ENCODE measurements at places on chromosomes 7 and 10. TPM values are rescaled to one million over a fixed set of nuclear protein-coding genes. Genes with fewer than 3 reads are reported as not detected.

The HOXA1 gene
- total RNA-seq, result 4.0 TPM

The HECW1 gene
- 10.9 TPM for total RNA-seq

The ZNF239 gene
- 2.1 TPM for total RNA-seq

The GJD4 gene
- total RNA-seq, result not detected

The CDC14C gene
- not detected for total RNA-seq

The SRGN gene
- total RNA-seq, result 61.4 TPM

The KEL gene
- total RNA-seq, result not detected

The CH25H gene
- 0.09 TPM for total RNA-seq

The GNGT1 gene
- not detected for total RNA-seq

The CDHR1 gene
- 0.04 TPM for total RNA-seq

The PLEKHS1 gene
- total RNA-seq, result 0.07 TPM

The INA gene
- total RNA-seq, result 28.3 TPM

The ABCA13 gene
- total RNA-seq, result 0.05 TPM

The ELN gene
- total RNA-seq, result not detected

The HOXA4 gene
- total RNA-seq, result 2.3 TPM

The RBP3 gene
- total RNA-seq, result not detected

The ATG9B gene
- total RNA-seq, result 1.1 TPM

The AGR3 gene
- not detected for total RNA-seq

The JAKMIP3 gene
- 1.6 TPM for total RNA-seq

The UCMA gene
- not detected for total RNA-seq

The COL13A1 gene
- total RNA-seq, result 0.33 TPM

The NACAD gene
- total RNA-seq, result 0.29 TPM

The SAP25 gene
- 0.76 TPM for total RNA-seq

The NET1 gene
- 82.4 TPM for total RNA-seq

The HABP2 gene
- total RNA-seq, result 0.09 TPM

The LRIT2 gene
- not detected for total RNA-seq

The MMS19 gene
- total RNA-seq, result 43.4 TPM

The TMEM213 gene
- total RNA-seq, result not detected

The C10orf105 gene
- total RNA-seq, result not detected

The NPC1L1 gene
- 0.06 TPM for total RNA-seq

The CFAP58 gene
- total RNA-seq, result 0.12 TPM

The AS3MT gene
- total RNA-seq, result 0.94 TPM

The SEC61A2 gene
- 16.6 TPM for total RNA-seq

The ADCY1 gene
- 1.3 TPM for total RNA-seq

The BUB3 gene
- total RNA-seq, result 192 TPM

The DOCK1 gene
- 23.4 TPM for total RNA-seq

The GPR22 gene
- not detected for total RNA-seq

The SPDYE5 gene
- total RNA-seq, result not detected

The BMPER gene
- total RNA-seq, result 6.3 TPM

The RASA4B gene
- 2.1 TPM for total RNA-seq

The GOLGA7B gene
- total RNA-seq, result 4.0 TPM

The KAZALD1 gene
- 2.6 TPM for total RNA-seq

The REEP3 gene
- 19.6 TPM for total RNA-seq

The CLEC2L gene
- not detected for total RNA-seq

The SLC39A12 gene
- not detected for total RNA-seq

The ST8SIA6 gene
- total RNA-seq, result 0.08 TPM

The NEUROG3 gene
- not detected for total RNA-seq

The FAM241B gene
- 20.5 TPM for total RNA-seq

The PIP4K2A gene
- 22.6 TPM for total RNA-seq

The CABCOCO1 gene
- total RNA-seq, result 0.40 TPM

The ACSL5 gene
- total RNA-seq, result 0.32 TPM
